LNCaP clone FGC (cell line): ENCODE measurements at places on chromosomes 4 and X.

GRCh38 chrX:109409181-109409580, 72.7 kb downstream of the GUCY2F start:
- DNase-seq, result no peak

- DNase-seq, result no peak
Observed at GRCh38 chrX:43840265-43840664, 42.0 kb downstream of the MAOB start.

GRCh38 chrX:69996113-69996468, 53.6 kb downstream of the AWAT2 start:
- DNase-seq, result no peak

DNA sequence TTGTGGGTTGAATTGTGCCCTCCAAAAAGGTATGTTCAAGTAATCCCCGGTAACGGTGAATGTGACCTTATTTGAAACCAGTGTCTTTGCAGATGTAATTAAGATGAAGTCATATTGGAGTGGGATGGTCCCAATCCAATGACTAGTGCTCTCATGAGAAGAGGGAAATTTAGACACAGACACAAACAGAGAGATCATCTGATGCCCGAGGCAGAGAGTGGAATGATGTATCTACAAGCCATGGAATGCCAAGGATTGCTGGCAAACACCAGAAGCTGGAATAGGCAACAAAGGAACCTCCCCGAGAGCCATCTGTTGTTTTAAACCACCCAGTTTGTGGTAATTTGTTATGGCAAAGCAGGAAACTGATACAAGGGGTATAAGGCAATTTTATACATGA, 35.1 kb downstream of the RPS6KA3 start:
- no peak for DNase-seq

DNA sequence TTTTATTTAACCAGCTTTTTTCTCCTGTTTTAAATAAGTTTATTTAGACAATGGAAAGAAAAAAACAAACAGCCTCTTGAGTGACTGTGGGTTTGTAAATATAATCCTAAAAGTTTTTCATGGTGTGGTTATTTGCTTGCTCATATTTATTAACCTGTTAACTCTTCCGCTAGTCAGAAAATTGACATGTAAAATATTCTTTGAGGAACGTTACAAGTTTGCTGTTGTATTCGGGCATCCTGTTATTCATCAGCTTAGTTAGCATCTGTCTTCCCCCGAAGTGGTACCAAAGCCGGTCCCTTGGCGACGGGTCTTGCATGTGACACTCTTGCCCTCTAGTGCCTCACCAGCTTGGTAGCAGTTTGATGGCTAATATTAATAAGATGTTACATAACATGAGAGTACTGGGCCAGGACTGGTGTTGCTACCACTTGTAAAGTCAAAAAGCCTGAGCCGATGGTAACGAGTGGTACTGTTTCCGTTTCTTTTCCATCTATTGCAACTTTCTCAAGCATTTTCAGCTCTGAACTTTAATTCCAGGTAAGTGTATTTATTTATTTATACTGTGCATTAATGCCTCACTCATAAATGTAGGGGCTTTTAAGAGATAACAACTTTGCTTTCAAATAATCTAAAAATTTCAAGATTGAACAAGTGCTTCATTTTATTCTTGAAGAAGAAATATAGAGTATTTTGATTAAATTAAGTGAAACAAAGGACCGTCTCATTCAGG, at the start of gene NDST3:
Gene NDST3, plus strand, starts transcription at position 434 of the 733 bp plus-strand sequence. CDS start 19,425 bp downstream, outside the sequence.
- DNase-seq, result peak; percentile 49

DNA sequence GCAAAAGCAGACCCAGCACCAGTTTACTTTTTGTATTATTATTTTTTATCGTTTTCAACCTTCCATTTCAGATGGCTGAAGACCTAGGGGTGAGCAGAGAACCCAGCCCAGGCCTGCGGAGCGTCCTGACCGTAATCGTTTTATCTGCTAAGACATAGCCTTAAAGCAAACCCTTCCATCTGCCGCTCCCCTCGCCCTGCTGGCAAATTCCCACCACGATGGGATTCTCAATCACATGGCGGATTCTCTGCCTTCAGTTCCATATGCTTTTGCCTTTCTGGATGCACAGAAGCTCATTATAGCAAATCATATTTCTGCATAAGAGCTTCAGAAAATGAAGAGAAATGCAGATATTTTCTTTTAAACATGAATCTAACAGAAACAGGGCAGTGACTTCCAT, 18.6 kb upstream of the XG start:
- no peak for DNase-seq

GRCh38 chr4:80196259-80196921, 913 bp upstream of the PRDM8 start:
- DNase-seq, result no peak

DNA sequence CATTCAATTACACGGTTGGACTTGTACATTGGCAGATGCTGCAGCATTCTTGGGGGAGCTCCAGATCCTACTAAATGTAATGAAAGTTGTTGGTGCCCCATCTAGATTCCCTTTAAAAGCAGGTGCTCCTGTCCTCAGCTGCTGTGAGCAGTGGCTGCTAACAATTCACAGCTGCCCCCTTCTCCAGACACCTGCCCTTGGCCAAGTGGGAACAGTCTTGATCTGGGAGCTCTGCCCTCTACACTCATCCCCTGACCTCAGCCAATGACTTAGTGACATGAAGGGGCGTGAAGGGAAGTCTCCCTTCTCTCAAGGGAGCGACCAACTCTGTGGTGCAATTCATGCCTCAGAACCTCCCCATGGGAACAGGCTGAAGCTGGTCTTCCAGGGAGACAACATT, 125.7 kb downstream of the EIF4E start:
- DNase-seq, result no peak
